ENCODE measurements at places on chromosomes 7 and 10.

DNA sequence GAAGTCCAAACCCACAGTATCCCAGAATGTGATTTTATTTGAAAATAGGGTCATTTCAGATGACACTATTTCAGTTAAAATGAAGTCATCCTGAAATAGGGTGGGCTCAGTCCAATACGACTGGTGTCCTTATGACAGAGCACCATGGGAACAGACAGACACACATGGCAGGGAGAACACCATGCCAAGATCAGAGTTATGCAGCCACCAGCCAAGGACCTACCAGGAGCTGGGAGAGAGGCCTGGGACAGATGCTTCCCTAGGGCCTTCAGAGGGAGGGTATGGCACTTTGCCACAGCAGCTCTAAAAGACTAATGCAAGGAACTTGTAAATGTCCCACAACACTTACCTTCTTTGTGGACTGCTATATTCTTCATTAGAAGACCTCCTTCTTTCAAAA lies 226.5 kb downstream of the NEBL start:
- no peak for DNase-seq

GRCh38 chr7:36563706-36564327 lies 160.5 kb downstream of the AOAH start:
- no peak for DNase-seq

GRCh38 chr7:92366730-92367129 lies 80.6 kb upstream of the GATAD1 start:
- peak; percentile 31 for DNase-seq

GRCh38 chr7:80530136-80530535 lies 18.3 kb upstream of the GNAT3 start:
- no peak for DNase-seq

DNA sequence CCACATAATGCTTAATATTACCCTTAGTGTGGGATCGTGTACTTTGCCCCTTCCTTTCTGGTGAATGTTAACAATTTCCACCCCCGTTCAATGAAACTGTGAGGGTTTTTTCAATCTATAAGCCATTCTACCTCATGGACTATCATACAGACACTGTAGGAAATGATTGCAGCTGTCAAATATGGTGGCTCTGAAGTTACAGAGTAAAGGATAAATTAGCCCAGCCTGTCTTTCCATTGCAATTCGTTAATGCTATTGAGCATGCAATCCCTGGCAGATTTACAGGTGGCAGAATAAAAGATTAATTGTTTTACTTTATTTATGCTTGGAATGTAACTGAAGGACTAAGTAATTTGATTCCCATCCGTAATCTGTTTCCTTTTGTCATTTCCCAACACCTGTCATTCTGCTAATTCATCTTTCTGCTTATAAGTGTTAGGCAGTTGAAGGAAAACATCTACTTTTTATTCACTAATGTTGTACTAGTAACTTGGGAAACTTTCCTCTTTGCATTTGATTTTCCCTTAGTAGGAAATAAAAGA lies 1211.6 kb upstream of the LRRN3 start:
- no peak for DNase-seq

Data from hepatic stellate cell (primary cell).